ENCODE measurements at places on chromosomes 1 and 21. TPM values are rescaled to one million over a fixed set of nuclear protein-coding genes. Genes with fewer than 3 reads are reported as not detected.

Gene GJA8
- not detected for total RNA-seq

Gene ALPL
- total RNA-seq, result not detected

Gene CD247
- 166 TPM for total RNA-seq

Gene CATSPER4
- total RNA-seq, result not detected

Gene PADI1
- total RNA-seq, result not detected

Gene SIPA1L2
- 1.7 TPM for total RNA-seq

Gene SPOCD1
- not detected for total RNA-seq

- no peak for DNase-seq
Observed at GRCh38 chr1:164971921-164972415, 384.5 kb downstream of the LMX1A start.

DNA sequence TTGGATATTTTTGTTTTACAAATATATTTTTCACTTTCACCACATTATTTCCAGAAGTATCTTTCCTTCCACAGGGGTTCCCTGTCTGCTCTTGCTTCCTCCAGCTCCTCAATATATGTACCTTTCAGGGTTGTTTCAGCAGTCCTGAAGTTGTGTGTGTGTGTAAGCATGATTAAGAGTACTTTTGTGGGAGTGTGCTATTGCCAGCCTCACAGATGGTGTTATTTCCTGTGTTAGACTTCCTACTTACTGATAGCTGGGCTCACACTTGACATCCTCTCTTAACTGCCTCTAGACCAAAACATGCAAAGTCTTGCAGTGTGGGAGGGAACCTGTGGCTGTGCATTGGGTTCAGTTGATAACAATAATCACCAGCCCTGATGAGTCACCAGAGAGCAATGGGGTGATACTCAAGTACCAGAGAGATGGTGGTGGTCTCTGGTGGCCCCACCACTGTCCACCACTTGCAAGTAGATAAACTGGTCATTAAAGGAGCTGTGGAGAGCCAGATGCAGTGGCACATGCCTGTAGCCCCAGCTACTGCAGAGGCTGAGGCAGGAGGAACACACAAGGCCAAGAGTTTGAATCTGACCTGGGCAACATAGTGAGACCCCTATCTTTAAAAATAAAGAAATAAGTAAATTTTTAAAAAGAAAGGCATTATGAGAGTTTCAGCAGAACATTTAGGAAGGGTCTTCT is 126.7 kb downstream of the NR5A2 start:
- peak; percentile 51 for DNase-seq

DNA sequence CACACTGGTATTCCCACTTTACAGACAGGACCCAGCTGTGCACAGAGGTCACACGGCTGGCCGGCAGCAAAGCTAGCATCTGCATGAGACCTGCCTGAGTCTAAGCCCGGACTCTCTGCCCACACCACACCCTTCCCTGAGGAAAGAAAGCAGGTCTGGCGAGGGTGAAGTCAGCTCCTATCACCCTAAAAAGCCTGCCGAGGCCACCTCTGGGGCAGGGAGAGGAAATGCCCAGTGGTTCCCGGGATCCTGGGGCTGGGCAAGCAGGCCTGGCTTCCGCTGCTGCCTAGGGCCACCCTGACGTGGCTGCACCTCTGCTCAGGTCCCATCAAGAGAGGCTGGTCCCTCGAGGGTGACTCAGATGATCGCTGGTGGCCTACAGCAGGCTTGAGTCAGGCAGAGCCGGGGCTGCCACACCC is 42.2 kb downstream of the RAP1GAP start:
- DNase-seq, result no peak

- DNase-seq, result no peak
Observed at GRCh38 chr1:83746234-83746633, 252.7 kb downstream of the TTLL7 start.

GRCh38 chr1:213375002-213375401 is 324.0 kb downstream of the RPS6KC1 start:
- DNase-seq, result no peak

DNA sequence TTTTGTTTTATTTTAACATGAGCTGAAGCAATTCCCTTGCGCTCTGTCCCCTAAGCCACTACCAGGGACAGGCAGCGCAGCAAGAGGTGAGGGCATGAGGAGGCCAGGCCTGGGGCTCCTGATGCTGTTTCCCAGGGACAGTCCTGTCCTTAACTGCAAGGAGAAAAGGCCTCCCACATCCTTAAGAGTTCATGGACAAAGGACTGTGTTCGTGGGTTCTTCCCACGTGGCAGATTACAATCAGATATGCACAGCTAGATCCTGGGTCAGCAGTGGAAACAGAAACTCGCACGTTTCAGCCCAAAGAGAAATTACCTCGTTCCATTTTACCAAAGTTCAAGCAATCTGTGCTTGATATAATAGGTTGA is 85.8 kb downstream of the MIS18A start:
- no peak for DNase-seq

- DNase-seq, result no peak
Observed at GRCh38 chr1:67584938-67585337, 100.1 kb upstream of the GADD45A start.

DNA sequence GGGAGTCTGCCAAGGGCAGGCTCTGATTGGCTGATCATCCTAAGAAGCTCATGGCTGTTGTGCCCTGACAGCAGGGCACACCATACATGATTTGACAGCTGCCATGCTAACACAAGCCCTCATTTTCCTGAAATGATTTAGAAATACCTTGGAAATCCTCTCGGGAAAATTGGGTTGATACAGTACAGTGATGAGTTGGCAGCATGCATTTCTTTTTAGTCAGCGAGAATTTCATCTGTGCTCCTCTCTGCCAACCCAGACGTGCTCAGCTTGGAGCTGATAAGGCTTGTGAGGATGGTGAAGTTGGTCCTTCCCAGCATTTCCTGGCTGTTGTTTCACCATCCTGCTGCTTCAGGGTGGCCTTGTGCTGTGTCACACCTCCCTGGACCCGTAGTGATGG is 22.6 kb upstream of the KCNQ4 start:
- no peak for DNase-seq

GRCh38 chr1:3785456-3786157 is 10.7 kb downstream of the LRRC47 start:
- no peak for DNase-seq

DNA sequence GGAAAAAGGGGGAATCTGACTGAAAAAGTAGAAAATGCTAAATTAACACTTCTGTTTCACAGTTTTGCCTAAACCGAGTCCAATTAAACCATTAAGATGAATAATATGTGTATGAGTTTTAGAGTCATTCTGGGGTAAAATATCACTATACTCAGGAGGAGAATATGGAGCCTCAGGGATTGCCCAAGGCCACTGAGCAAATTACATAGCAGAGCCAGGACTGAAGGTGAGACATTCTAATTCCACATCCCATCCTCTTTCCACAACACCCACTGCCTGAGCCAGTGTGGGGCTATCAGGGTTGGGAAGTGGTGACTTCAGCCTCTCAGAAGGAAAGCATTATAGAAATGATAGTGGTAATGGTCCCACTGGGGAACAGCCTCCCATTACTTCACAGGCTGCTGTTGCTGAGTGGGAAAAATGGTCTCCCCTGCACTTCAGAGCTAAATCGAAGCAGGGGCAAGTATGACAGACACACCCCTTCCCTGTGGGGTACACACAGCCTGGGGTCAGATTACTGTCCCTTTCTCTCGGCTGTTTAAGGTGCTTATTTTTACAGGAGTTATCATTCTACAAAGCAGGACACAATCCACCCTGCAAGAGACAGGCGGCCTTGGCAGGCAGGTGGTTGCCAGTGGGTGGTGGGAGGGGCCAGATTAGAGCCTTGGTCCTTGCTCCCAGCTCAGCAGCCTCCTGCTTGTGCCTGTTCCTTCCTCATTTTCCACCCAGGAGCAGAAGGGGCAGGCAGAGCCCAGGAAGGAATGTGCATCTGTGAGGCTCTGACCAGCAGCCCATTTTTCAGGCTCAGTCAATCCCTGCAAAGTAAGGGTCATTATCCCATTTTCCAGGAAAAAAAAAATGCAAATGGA is 9.5 kb upstream of the BCAR3 start:
- no peak for DNase-seq

- DNase-seq, result no peak
Observed at GRCh38 chr21:42079939-42080787, 9.0 kb downstream of the UMODL1 start.

- DNase-seq, result no peak
Observed at GRCh38 chr1:186089940-186090339, 285.1 kb downstream of the TPR start.

DNA sequence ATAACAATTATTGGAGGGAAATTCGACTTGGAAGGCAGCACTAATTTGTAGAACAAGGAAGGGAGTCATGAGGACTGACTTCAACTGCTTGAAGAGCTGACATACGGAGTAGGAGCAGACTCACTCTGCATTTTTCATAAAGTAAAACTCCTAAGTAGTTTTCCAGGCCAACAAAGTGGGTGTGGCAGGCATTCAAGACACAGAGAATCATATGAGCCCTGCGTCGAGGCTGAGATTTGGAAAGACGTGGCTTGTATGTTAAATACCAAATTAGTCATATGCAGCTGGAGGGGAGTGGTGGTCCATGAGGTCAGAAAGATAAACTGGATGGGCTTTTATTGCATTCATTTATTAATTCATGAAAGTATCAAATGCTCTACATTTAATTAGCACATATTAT is 255.7 kb upstream of the JUN start:
- DNase-seq, result no peak
